Thyroid gland (tissue), 4 donors: ENCODE measurements at places on chromosomes 12 and 14. TPM values are rescaled to one million over a fixed set of nuclear protein-coding genes. Genes with fewer than 3 reads are reported as not detected.
A peak's percentile ranks its signal among the peaks of the same experiment; 100 is the strongest.

GRCh38 chr14:55306938-55307589, 35.8 kb downstream of the FBXO34 start:
- DNase-seq: peak; percentile 32

- DNase-seq: no peak
Measured at GRCh38 chr14:89576145-89576927, 159.3 kb upstream of the FOXN3 start.

Gene VPS37B
- total RNA-seq: 66.1 TPM

DNA sequence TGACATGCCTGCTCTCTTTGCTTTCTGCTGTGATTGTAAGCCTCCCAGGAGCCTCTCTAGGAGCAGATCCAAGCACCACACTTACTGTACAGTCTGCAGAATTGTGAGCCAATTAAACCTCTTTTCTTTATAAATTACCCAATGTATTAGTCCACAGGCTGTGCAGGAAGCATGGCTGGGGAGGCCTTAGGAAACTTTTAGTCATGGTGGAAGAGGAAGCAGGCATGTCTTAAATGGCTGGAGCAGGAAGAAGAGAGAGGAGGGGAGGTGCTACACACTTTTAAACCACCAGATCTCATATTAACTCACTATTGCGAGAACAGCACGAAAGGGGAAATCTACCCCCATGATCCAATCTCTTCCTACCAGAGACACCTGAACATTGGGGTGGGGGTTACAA, 108.9 kb downstream of the DERA start:
- no peak for DNase-seq

GRCh38 chr12:10304161-10304574, 3.5 kb upstream of the KLRD1 start:
- no peak for DNase-seq
